HCT116 (cell line): ENCODE measurements at places on chromosomes 4 and X. TPM values are rescaled to one million over a fixed set of nuclear protein-coding genes. Genes with fewer than 3 reads are reported as not detected.

NSG1 gene
- 0.12 TPM for total RNA-seq

DNA sequence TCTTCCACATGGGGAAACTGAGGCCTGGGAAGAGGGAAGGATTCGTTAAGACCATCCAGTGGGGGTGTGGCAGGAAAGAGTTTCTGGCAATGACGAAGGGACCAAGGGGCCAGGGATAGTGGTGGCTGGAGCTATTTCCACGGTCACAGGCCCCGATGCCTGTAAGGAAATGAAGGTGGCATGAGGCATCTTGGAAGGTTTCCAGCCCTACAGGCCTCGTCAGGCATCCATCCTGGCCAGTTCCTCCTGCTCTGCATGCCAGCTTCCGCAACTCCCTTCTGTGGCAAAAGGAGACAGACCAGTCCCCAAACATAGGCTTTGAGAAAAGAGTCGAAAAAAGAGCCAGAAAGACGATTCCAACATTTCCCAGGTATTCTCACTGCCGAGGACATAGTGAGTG, 9.2 kb upstream of the C4orf50 start:
- H3K27ac ChIP-seq = no peak overlapping the region
- no peak for DNase-seq
- H3K27me3 ChIP-seq = no peaks in the 10 kb centered on the region
- H3K36me3 ChIP-seq = no peaks in the 10 kb centered on the region

GRCh38 chr4:76723924-76724323, 174.0 kb downstream of the SOWAHB start:
- H3K27me3 ChIP-seq = no peaks in the 10 kb centered on the region
- H3K36me3 ChIP-seq = no peaks in the 10 kb centered on the region
- peak overlapping the region; percentile 29 for H3K4me3 ChIP-seq
- peak; percentile 68 for DNase-seq
- peak overlapping the region; percentile 25; the same call in 1 of the 2 replicates for H3K27ac ChIP-seq

DNA sequence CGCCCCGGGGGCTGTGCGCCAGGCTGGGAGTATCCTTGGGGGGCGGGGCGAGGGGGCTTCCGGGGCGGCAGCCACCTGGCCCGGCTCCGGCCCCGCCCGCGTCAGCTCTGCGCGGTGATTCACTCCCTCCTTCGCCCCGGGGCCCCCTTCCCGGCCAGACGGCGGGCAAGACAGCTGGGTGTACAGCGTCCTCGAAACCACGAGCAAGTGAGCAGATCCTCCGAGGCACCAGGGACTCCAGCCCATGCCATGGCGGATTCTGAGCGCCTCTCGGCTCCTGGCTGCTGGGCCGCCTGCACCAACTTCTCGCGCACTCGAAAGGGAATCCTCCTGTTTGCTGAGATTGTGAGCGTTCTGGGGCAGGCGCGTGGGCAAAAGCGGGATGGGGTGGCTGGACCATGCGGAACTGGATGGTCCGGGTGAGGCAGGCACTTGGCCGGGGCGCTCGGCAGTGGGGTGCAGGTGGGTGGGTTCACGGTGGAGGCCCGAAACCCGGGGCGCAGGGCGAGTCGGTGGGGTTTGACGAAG, at the start of gene PLP2:
TSS of gene PLP2 (plus strand) at position 147 of the 528 bp plus-strand sequence. CDS start at position 250, 103 bp downstream.
- peak within 1 kb of the TSS; percentile 96 for H3K27ac ChIP-seq
- H3K36me3 ChIP-seq = peaks cover 4% of the 10 kb centered on the region; the same call in 1 of the 2 replicates
- peak within 1 kb of the TSS; percentile 72 for H3K4me3 ChIP-seq
- no peak for DNase-seq

- DNase-seq = no peak
- no peaks in the 10 kb centered on the region for H3K4me1 ChIP-seq
- no peak overlapping the region for H3K4me3 ChIP-seq
- H3K36me3 ChIP-seq = no peaks in the 10 kb centered on the region
- no peaks in the 10 kb centered on the region for H3K27me3 ChIP-seq
These were observed 29.4 kb downstream of the APELA start for GRCh38 chr4:164906368-164906767.

DNA sequence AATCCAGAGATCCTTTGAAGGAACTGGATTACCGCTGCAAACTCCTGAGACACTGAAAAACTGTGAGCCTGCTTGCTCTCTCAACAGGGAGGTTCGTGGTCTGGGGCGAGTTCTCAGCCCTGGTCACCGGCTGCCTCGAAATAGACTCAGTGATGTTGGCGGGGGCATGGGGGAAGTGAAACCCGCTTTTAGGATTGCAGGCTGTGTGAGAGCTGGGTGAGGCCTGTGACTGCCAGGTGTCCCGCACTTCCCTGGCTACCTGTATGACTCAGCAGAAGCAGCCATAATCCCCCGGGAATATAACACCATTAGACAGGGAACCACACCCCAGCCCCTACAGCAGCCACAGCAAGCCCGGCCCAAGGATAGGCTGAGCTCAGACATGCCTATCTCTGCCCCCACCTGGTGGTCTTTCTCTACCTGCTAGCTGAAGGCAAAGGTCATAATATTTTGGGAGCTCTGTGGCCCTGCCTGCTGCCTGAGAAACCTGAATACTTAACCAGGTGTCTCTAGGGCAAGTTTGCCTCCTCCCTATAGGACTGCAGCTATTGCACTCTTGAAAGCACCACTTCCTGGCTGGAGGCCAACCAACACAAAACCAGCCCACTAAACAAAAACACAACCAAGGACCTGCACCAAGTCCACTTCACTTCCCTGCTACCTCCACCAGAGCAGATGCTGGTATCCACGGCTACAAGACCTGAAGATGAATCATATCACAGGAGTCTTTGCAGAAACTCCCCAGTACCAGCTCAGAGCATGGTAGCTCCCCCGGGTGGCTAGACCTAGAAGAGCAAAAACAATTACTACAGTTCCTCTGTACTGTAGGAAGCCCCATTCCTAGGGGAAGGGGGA, 202.0 kb downstream of the RRAGB start:
- DNase-seq = no peak
- no peaks in the 10 kb centered on the region for H3K27me3 ChIP-seq
- H3K4me1 ChIP-seq = no peaks in the 10 kb centered on the region

- H3K4me1 ChIP-seq = peaks cover 11% of the 10 kb centered on the region
- H3K36me3 ChIP-seq = no peaks in the 10 kb centered on the region
- H3K27me3 ChIP-seq = no peaks in the 10 kb centered on the region
- DNase-seq = peak; percentile 81
- H3K4me3 ChIP-seq = no peak overlapping the region
These were observed 45.9 kb upstream of the PPP3CA start for GRCh38 chr4:101393256-101393655.

GRCh38 chr4:41881981-41882624, 53.1 kb upstream of the TMEM33 start:
- no peak overlapping the region for H3K27ac ChIP-seq
- H3K4me1 ChIP-seq = no peaks in the 10 kb centered on the region
- H3K36me3 ChIP-seq = no peaks in the 10 kb centered on the region

DNA sequence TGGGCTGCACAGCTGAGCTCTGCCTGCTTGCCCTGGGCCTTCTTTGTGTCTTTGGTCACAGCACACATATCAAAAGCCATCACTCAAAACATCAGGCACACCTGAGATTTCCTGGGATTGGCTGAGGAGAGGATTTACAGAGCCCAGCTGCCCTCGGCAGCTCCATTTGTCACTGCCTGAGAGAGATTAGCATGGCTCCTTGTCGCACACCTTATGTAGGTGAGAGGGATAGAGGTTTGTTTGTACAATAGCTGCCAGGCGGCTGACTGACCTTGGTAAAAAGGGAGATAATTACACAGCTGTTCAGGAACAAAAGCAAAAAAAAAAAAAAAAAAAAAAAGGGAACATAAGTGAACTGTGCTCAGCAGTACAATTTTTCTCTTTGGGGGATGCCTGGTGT, 63.2 kb downstream of the MGST2 start:
- H3K36me3 ChIP-seq = no peaks in the 10 kb centered on the region
- H3K4me1 ChIP-seq = no peaks in the 10 kb centered on the region
- no peak for DNase-seq
- H3K4me3 ChIP-seq = no peak overlapping the region
